Left ventricle myocardium inferior (tissue), 1 donor: ENCODE measurements at places on chromosomes 5 and 9.

GRCh38 chr5:63170486-63170885 lies 591.9 kb downstream of the LRRC70 start:
- no peak for DNase-seq

- DNase-seq: no peak
Observed at GRCh38 chr9:37061768-37062167, 27.7 kb upstream of the PAX5 start.

- DNase-seq: no peak
Observed at GRCh38 chr9:15206903-15207696, 99.9 kb downstream of the TTC39B start.

GRCh38 chr9:73151653-73152542 lies at the start of gene ANXA1:
Gene ANXA1 (plus strand): TSS chr9:73151865. CDS start chr9:73158536, 6,671 bp downstream.
- DNase-seq: no peak

DNA sequence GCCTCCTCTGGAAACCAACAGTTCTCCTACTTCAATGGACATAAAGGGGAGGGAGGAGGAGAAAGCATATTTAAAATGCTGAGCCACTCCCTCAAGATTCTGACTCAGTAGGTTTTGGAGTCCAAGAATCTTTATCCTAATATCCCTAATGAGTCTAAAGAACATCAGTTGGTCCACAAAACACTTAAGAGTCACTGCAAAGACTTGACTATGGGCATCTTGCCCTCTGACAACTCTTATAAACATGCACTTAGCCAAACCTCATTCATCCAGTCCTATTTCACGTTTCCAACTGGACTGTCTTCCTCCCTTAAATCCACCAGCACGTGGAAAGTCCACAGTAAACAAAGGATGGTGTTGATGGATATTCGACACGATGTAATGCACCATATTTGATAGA lies 172.5 kb downstream of the FAM114A2 start:
- no peak for DNase-seq

GRCh38 chr9:4059437-4059836 lies 240.4 kb downstream of the GLIS3 start:
- no peak for DNase-seq

DNA sequence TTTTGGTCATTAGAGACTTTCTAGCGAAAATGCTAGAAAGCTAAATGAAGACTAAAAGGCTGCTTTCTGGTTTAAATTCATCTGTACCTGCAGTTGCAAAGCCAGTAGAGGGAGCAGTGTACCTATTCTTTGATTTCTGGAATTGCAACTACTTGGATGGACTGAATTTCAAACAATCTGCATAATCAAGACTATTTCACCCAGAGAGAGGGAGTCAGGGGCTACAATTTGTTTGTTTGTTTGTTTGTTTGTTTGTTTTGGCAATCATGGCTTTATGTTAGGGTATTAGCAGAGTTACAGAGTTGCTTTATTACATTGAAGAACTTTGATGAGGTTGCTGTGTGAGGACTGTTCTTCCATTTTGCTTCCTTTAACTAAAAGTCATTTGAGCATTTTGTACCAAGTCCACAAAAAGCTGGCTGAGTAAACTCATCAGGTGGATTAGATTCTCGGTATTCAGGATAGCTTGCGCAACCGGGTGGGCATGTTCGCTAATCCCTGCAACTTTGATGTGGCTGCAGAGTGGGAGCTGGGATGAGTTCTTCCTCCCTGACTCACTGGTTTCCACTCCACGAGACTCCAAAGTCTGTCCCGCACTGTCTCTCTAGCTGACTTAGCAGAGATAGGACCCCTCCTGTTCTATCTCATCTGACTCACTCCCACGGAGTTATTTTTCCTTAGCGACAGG lies 80.0 kb upstream of the TUT7 start:
- DNase-seq: no peak

DNA sequence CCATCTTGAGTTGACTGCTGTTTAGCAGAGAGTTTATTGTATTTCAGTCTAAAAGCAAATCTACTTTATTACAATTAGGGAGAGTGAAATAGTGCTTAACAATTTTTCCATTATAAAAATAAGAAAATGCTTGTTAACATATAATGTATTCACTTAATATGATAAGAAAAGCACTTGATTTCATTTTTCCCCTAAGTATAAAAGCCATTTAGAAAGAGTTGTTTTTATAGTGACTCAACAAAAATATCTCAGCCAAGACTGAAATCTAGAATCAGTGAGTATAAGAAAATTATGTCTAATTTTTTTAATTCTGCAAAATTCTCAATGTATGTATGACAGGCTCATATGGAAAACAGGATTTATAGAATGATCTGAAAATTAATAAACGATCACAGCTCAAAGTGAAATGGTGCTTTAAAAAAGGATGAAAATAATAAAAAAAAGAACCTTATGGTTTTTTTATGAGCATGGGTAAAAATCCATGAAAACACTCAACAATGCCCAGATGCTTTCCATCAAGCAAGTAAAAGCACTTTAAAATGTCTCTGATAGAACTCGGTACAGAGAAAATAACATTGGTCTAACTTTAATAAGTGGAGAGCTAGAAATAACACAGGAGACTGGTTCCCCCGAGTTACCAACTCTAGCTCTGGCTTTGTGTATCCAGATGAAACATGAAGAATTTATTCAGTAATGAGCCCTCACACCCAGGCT lies 1057.8 kb upstream of the WWC1 start:
- no peak for DNase-seq

- no peak for DNase-seq
Observed at GRCh38 chr9:107881626-107882300, 392.2 kb upstream of the KLF4 start.
